ENCODE measurements at places on chromosomes 5 and 9.

- DNase-seq: no peak
These were observed 66.9 kb upstream of the GLIS3 start for GRCh38 chr9:4366591-4367330.

DNA sequence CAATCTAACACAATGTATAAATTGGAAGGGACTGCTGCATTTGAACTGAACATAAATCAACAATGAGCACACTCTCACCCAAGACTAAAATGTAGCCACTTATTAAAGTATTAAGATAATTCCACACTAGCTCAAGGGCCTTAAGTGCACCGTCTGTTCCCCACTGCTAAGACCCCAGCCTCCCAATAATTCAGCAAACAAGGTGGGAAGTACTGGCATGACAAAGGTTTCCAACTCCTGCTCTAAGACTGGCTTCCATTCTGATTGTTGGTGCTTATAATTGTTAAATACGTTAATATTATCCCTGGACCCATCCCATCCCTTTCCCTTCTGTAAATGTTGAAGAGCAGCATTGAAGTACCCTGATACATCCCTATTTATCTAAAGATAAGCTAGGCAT is 636.7 kb downstream of the NR2F1-AS1 start:
- DNase-seq: no peak

DNA sequence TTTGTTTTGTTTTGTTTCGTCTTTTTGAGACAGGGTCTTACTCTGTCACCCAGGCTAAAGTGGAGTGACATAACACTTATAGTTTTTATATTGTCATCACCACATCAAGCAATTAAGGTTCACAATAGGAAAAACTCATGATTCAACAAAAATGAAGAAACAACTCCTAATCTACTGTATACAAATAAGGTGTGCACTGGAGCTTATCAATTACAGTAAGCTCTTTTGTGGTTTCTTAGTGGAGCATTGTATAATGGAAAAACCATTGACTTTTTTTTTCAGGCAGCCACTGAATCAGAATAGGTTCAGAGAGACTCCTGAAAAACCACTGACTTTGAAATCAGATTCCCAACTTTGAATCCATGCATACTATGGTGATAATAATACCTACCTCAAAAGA is 10.8 kb upstream of the PLIN2 start:
- no peak for DNase-seq

DNA sequence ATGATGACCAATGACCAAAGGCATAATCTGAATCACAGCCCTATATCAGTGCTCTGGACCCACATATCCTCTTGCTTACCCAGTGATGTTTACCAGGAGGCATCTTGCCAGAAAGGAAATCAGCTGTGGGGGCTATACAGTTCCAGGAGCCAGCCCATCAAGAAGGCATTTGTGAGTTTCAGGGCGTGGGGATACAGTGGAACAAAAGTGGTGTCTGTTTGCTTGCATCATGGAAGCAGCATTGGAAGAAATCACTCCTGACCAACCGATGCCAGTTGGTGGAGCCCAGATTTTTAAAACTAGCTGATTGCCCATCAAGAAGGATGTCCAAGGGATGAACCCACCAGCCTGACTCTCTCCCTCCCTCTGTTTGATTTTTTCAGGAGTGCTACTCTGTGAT is 106.5 kb upstream of the EGFLAM start:
- no peak for DNase-seq

GRCh38 chr9:136364942-136365774 is 1.6 kb upstream of the DNLZ start:
- no peak for DNase-seq

- DNase-seq: no peak
These were observed 11.8 kb upstream of the JAK2 start for GRCh38 chr9:4973246-4973645.

- no peak for DNase-seq
These were observed 3.3 kb downstream of the ADRB2 start for GRCh38 chr5:148829734-148830133.

- no peak for DNase-seq
These were observed 764.5 kb downstream of the EFNA5 start for GRCh38 chr5:106906199-106906598.

GRCh38 chr5:115384587-115385375 is 88.3 kb upstream of the CCDC112 start:
- no peak for DNase-seq

DNA sequence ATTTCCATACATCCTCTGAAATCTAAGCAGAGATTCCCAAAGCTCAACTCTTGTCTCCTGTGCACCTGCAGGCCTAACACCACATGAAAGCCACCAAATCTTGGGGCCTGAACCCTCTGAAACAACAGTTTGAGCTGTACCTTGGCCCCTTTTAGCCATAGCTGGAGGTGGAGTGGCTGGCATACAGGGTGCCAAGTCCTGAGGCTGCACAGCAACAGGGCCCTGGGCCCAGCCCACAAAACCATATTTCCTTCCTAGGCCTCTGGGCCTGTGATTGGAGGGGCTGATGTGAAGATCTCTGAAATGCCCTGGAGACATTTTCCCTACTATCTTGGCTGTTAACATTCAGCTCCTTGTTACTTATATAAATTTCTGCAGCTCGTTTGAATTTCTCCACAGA is 26.5 kb downstream of the DOCK2 start:
- no peak for DNase-seq

GRCh38 chr5:66353186-66353585 is 209.1 kb downstream of the SREK1 start:
- DNase-seq: no peak

GRCh38 chr5:8418049-8418426 is 549.1 kb downstream of the MTRR start:
- no peak for DNase-seq

DNA sequence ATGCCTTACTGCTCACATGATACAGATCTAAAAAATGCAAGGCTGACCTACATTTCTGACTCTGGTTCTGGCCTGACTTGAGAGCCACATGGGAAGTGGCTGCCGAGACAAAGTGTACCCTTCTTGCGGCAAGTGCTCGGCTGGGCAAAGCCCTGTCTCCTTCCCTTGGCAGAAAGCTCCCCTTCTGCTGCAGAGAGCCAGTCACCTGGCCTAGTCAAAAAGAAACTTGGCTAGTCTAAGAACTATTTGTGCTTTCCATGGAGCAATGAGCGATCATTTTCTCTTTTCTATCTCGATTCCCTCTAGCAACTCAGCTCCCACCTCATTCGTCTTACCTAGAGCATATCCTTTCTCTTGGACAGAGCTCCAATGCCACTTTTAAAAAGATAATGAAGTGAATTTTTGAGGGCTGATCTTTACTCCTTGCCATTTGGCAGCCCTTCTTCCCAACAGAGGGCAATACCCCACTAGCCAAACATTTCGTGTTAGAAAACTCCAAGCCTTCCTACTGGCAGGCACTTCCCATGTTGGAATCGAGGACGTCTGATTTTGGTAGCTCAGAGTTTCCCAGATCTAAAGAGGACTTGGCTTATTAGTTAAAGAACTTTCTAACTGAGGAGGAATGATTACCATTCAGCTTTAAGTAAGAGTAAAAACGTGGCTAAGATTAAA is 108.1 kb upstream of the PRRC1 start:
- no peak for DNase-seq

- no peak for DNase-seq
These were observed 34.2 kb upstream of the MIER3 start for GRCh38 chr5:56985936-56986625.

- no peak for DNase-seq
These were observed 105.2 kb upstream of the PRR16 start for GRCh38 chr5:120358949-120359348.

- DNase-seq: no peak
These were observed 128.2 kb upstream of the MYO10 start for GRCh38 chr5:17064241-17064640.

DNA sequence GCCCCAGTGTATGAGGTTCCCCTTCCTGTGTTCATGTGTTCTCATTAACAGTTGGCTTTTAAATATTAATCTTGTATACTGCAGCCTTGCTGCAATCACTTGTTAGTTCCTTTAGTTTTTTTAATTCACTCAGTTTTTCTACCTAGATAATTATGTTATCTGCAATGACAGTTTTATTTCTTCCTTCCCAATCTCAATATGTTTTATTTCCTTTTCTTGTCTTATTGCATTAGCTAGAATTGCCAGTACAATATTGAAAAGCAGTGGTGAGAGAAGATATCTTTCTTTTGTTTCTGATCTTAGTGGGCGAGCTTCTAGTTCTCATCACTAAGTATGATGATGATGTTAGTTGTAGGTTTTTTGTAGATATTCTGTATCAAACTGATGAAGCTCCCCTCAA is 232.2 kb downstream of the PBX3 start:
- no peak for DNase-seq

DNA sequence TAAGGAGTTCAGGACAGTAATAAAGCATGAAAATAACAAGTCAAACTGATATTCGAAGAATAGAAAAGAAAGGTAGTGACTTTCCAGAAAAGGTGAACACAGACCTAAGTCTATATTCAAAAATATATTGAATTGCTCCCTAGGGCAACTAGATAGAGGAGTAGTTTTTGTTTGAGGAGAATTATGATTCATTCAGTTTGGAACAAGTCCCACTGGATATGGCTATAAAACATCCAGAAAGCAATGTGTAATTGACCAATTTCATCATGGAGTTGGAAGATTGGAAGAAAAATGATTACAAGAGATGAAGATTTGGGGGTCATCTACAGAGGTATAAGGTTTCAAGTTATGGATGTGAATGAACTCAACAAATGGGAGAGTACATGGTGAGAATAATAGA is 117.5 kb upstream of the ZNF462 start:
- DNase-seq: no peak

DNA sequence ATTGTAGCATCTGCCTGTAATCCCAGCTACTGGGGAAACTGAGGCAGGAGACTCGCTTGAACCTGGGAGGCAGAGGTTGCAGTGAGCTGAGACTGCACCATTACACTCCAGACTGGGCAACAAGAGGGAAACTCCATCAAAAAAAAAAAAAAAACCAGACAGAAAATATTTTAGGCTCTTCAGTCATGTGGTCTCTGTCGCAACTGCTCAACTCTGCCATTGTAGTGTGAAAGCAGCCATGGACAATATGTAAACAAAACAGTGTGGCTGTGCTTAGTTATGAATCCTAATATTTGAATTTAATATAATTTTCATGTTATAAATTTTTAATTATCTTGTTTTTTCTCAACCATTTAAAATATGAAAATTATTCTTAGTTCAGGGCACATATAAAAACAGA is 38.4 kb downstream of the ZFAND5 start:
- no peak for DNase-seq

GRCh38 chr9:128103589-128103962 is 24.0 kb downstream of the PTGES2 start:
- DNase-seq: no peak

DNA sequence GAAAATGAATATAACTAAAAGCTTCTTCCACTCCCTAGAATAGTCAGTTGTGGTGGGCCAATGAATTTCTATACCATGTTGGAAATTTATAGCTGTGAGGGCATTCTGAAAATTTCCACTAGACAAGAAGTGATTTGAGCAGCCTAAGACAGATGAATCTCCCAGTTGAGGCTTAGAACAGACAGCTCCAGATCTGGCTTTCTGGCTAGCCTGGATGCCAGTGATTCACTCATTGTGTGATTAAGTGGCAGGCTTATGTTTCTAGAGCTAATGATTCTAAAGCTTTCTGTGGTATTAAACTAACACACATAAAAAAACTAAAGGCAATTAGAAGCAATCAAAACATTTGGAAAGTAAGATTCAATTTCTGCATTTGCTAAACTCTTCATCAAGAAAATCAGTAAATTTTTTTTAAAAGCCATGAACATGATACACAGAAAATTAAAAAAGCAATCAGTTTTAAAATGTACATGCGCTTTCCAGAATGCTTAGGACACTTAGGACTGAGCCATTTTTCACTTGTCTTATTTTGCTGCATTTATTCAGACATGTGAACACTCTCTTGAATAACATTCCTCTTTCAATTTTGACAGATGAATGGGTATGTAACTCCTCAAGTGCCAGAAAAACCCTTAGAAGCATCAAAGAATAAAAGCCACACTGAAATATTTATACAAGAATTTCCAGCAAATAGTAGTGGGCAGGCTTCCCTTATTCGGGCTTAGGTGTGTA is 100.5 kb upstream of the GNAQ start:
- DNase-seq: no peak

DNA sequence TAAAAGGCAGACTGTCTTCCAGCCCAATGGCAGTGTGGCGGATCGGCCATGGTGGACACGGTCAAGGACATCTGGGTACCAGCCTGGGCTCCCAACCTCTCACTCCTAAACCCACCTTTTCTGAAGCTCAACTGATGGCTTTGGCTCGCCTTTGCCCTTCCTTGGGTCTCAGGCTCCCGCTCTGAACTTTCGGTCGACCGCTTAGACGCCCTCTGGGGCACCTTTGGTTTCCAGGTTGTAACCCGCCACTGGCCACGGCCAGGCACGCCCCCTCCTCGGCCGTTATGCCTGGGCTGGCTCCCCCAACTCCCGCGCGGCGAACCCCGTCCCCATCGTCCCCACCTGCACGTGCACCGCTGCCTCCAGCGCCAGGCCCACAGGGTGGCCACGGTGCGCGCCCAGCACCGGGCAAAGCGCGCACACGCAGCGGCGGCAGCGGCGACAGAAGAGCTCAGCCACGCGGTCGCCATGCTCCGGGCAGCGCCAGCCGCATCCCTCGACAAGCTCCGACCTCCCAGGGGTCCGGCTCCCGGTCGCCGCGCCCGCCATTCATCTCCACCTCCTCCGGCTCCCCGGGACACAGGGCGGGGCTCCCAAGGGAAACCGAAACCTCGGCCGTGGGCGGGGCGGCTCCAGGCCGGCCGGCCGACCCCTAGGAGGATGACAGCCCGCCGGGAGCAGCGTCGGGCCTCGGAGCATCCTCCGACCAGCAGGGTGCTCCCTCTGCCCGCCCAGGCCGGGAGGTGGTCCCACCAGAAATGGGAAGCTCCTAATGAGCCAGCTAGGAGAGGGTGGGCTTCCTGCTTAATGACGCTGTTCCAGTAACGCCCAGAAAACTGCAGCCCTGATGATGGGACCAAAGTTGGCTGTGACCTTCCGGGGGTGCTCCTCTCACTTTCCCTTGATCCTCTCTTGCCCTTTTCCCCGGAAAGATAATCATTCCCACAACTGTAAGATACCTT is at the start of gene TRIM14:
TRIM14 (minus strand) TSS at position 583 of the 962 bp plus-strand sequence; CDS start at position 549, 34 bp downstream.
- DNase-seq: no peak

GRCh38 chr5:175656966-175657365 is 905 bp upstream of the HRH2 start:
- no peak for DNase-seq

DNA sequence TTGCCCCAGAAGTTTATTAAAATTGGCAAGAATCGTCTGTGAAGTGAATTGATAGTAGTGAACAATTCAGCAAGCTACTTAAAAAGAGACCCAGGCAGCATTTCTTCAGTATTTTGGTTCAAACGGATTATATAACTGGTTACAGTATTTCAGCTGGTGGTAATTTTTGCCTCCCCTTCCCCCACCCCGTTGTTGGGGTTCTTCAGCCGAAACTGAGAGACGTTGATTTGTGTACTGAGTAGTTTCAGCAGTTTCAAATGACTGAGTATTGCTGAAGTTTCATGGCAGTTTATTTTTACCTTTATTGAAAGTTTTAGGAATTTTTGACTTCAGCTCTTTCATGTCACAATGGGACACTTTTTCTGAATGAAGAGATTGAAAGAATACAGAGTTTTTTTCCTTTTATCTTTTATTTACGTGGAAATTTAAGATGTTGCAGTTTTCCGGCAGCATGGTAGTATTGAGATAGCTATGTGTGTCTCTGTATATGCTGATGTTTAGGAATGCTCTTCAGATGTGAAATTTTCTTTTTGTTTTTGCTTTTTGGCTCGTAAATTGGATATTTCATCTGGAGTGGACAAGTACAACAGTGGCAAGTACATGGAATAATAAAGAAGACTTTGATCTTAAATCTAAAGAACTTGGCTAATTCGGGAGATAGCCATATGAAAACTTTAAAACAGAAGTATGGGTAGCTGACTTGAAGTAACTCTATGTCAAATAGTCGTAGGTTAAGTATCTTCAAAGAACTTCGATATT is 1.9 kb downstream of the GPBP1 start:
- DNase-seq: no peak

GRCh38 chr9:98075332-98075805 is 18.8 kb downstream of the NANS start:
- DNase-seq: no peak

Measured in cortex of kidney (tissue), 1 donor.